ENCODE measurements at places on chromosomes 5 and 9.

GRCh38 chr9:103941104-103941503 is 153.0 kb upstream of the SMC2 start:
- DNase-seq: no peak

GRCh38 chr5:55601204-55601618 is 66.4 kb upstream of the PLPP1 start:
- peak; percentile 46 for DNase-seq

- DNase-seq: peak; percentile 58
These were observed at the start of gene PCAT7 for GRCh38 chr9:94554439-94555331. TSS of gene PCAT7 (plus strand) at chr9:94555083.

DNA sequence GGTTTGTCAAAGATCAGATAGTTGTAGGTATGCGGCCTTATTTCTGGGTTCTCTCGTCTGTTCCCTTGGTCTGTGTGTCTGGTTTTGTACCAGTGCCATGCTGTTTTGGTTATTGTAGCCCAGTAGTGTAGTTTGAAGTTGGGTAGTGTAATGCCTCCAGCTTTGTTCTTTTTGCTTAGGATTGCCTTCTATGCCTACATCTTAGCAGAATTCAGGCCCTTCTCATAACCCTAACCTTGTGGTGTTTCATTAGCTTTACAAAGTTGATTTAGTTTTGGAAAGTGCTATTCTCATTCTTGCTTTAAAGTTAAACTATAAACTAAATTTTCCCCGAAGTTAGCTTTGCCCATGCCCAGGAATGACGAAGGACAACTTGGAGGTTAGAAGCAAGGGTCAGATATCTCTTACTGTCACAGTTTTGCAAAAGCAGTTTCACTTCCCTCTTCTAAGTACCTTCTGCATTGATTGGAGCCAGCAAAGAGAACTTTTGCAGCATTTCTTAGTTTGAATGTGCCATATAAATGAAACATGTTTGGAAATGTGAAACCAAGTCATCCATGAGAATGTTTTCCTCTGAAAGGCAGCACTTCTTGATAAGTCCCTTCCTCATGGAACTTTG is 274.3 kb upstream of the DMRT1 start:
- DNase-seq: no peak

GRCh38 chr5:66329078-66329477 is 185.0 kb downstream of the SREK1 start:
- no peak for DNase-seq

GRCh38 chr9:33453286-33453860 is 6.0 kb upstream of the AQP3 start:
- no peak for DNase-seq

- no peak for DNase-seq
These were observed 141.0 kb downstream of the AGTPBP1 start for GRCh38 chr9:85600675-85601263.

- DNase-seq: no peak
These were observed 6.2 kb upstream of the TCERG1 start for GRCh38 chr5:146440870-146441495.

GRCh38 chr9:112015149-112015548 is 118.5 kb downstream of the UGCG start:
- no peak for DNase-seq

- DNase-seq: no peak
These were observed 966.8 kb upstream of the CTNND2 start for GRCh38 chr5:12870872-12871539.

DNA sequence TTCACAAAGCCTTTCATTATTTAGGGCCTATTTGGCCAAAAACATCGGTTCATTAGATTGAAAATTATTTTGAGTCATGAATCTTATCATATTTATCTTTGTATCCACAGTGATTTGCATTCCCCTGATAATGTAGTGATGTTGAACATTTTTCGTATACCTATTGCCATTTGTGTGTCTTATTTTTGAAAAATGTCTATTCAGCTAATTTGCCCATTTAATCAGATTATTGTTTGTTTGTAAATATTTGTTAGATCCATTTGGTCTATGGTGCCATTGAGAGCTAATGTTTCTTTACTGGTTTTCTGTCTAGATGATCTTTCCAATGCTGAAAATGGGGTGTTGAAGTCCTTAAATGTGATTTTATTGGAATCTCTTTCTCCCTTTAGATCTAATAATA is 439.2 kb upstream of the TYRP1 start:
- DNase-seq: no peak

GRCh38 chr9:109466623-109467590 is 31.2 kb downstream of the PTPN3 start:
- no peak for DNase-seq

- peak; percentile 41 for DNase-seq
These were observed 1.3 kb downstream of the GPR150 start for GRCh38 chr5:95620870-95621838.

GRCh38 chr9:14453286-14453685 is 139.3 kb upstream of the NFIB start:
- DNase-seq: no peak

DNA sequence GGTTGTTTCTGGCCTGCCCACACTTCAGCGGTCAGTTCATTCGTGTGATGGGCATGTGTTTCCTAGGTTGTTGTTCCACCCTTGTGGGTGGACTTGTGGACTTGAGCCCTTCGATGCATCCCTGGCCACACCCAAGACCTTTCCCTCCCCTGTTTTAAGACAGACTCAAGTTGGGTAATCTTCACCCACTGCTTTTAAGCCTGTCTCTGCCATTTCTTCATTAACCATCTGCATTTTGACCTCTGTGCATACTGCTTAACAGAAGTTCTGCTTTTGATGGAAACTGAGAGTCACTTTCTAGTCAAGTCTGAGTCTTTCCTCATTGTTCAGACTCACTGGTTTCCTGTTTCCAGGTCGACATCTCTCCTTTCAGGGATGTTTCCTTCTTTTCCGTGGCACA is 233.7 kb downstream of the ARHGEF28 start:
- no peak for DNase-seq

GRCh38 chr5:10250806-10251276 is 761 bp downstream of the CCT5 start:
- DNase-seq: no peak

DNA sequence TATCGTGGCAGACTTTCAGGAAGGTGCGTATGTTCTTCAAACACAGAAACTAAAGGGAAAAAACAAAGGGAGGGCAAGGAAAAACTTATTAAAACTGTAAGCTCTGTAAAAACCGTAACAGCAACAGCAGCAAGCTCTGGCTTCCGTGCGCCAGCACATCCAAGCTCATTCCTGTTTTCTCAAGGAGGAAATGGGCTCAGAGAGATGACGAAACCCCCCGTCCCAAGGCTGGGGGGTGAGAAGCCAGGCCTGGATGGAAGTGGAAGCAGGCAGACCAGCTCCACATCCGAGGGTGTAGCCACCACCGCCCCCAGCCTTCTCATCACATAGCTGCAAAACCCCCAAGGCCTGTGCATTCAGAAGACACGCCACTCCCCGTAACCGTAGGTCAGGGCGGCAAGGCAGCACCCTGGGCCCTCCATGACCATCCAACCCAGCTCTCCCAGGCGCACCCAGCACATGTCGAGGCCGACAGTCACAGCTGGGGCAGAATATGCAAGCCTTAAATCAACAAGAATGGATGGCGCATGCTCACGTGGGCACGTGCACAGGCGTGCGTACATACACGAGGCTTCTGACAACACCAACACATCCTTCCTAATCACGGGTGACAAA is 52.8 kb downstream of the VAV2 start:
- no peak for DNase-seq

- DNase-seq: no peak
These were observed 136.4 kb downstream of the KDM4C start for GRCh38 chr9:6894135-6894534.

- no peak for DNase-seq
These were observed 99.2 kb downstream of the SH3TC2 start for GRCh38 chr5:148963664-148964063.

DNA sequence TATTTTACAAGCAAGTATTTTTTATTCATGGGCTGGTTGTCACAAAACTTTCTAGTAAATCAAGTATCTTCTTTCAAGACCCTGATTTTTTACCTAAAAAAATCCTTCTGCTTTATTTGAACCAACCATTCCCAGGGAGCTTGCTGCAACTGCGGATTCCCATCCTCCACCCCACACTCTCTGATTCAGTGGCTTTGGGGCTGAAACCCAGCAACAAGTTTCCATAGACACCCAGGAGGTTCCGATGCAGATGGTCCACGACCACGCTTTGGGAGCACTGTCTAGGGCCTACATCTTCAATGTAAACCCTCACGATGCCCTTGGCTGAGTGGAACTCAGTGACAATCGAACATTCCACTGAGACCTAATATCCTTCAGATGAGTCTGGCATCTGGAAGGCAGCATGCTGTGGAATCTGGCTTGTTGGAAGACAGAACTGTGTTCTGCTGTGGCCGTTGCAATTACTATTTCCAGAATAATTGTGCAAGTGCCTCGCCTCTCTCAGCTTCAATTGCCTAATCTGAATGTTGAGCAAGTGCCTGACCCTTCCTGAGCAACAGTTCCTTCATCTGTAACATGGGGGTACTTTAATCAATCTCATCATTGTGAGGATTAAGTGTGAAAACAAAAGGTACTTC is 105.1 kb downstream of the INSYN2B start:
- DNase-seq: no peak

DNA sequence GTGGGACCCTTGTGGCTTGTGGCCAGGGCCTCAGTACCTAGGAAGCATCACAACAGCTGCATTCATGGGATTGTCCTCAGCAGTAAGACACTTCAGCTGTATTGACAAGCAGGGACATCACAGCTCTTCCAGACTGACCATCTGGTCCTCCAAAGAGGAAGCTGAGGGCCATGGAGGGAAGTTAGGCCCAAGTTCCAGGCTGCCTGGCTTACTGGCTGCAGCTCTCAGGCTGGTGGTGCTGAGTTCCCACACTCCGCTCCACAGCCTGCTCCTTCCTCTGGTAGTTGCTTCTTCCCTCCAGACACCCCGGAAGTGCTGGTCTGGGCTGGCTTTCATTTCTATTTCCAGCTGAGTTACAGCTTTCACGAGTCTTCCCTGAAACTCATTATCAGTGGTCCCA is 5.7 kb upstream of the STING1 start:
- no peak for DNase-seq

DNA sequence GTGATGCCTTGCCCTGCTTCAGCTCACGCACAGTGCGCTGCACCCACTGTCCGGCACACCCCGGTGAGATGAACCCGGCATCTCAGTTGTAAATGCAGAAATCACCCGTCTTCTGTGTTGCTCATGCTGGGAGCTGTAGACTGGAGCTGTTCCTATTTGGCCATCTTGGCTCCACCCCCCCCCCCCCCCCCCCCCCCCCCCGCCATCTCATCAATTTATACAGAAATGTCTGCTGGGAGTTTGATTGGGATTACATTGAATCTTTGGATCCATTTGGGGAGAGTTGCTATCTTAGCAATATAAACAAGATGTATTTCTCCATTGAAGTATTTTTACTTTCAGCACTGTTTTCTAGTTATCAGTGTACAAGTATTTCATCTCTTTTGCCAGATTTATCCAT is 55.2 kb downstream of the RIC1 start:
- DNase-seq: no peak

DNA sequence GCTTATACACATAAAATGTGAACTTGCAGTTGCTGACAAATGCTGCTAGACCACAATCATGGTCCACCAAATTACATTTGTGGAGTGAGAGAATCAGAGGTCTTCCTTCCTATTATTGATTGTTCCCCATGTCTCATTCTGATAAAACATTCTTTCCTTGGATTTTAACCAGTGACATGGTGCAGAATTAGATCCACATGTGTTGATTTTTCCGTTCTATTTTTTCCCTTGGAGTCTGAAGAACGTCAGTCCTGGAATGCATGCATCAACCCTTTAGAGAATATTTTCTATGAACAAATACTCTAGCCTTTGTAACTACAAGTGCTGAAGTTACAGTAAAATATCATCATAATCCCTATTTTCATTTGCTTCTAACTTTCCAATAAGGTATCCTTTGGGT is 170.7 kb upstream of the SPRY4 start:
- no peak for DNase-seq

- no peak for DNase-seq
These were observed 119.5 kb downstream of the BAAT start for GRCh38 chr9:101265261-101265660.

DNA sequence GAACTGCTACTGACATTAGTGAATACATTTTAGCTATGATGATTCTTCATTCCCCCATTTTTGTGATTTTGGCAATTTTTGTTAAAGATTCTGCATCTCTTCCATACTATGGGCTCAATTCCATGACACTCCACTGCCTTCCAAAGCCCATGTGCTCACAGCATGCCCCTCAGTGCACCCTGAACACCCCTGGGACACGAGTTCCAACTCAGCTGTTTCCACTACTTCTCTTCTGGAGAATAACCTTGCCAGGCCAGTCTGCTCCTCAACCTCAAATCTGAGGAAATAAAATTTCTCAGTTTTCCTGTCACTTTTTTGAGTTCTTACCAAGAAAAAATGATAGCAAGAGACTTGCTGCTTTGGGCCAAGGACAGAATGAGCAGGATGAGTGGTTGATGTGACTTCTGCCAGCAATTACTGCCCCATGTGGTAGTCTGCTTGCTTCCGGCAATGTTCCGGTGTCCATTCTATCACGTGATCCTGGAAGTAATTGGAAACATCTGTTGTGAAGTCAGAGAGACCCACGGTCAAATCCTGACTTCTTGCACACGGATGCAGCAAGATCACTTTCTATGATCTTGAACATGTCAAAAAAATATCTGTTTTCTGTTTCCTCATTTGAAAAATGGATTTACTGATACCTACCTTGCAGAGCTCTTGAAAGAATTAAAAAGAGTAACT is 58.3 kb downstream of the EGFLAM start:
- no peak for DNase-seq

DNA sequence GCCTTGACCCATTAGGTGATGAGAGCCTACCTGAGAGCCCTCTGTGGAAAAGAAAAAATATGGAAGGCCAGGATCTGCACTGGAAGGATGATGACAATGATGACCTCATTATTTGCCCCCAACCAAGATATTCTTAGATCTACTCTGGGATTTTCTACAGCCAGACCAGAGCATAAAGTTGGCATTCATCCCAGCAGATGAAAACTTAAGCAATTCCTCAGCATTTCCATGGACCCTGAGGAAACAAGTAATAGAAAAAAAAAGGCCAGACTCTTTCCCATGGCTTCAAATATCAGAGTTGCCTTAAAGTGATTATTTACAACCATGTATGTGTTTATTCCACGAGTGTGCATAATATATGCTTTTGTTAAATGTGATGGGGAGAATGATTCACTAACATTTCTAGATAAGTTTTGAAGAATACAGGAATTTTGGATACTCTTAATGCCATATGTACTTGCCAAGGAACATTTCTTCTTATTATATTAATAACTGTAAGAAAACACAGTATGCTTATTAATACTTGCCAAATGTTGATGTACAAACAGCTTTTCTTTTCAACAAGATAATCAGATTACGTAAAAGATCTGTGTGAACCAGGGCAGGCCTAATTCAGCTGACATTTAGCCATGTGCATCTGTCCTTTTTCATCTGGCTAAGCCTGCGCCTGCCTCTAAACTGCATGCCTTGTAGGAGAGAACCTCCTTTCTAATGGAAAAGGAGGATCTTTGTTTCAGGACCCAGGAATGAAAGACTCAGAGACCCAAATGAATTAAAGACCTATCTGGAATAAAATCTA is 94.8 kb downstream of the ARRDC3 start:
- DNase-seq: no peak

- no peak for DNase-seq
These were observed 703 bp downstream of the FAM120AOS start for GRCh38 chr9:93452710-93453046.
